ENCODE measurements at places on chromosomes 4 and X. TPM values are rescaled to one million over a fixed set of nuclear protein-coding genes. Genes with fewer than 3 reads are reported as not detected.

Gene FHIP1A
- total RNA-seq: not detected

Gene F8A2
- total RNA-seq: not detected

Gene SPANXB1
- total RNA-seq: not detected

Gene GATA1
- total RNA-seq: not detected

Gene PF4V1
- not detected for total RNA-seq

Gene ANKRD37
- 16.1 TPM for total RNA-seq

Gene HTN3
- not detected for total RNA-seq

Gene DIAPH2
- total RNA-seq: 6.6 TPM

Gene MAGEA10
- not detected for total RNA-seq

Gene MAGEB1
- not detected for total RNA-seq

Gene BCORL1
- 12.6 TPM for total RNA-seq

Gene SRPX
- total RNA-seq: not detected

Gene NLGN3
- 0.67 TPM for total RNA-seq

Gene NDST4
- total RNA-seq: not detected

Gene KIT
- 0.04 TPM for total RNA-seq

Gene NOX1
- not detected for total RNA-seq

Gene GSX2
- total RNA-seq: not detected

Gene NKRF
- total RNA-seq: 30.4 TPM

Gene DUSP21
- total RNA-seq: not detected

Gene VGLL1
- not detected for total RNA-seq

Gene HMGN5
- 2.5 TPM for total RNA-seq

Gene GSPT2
- total RNA-seq: 10.7 TPM

Gene AR
- total RNA-seq: not detected

Data from activated CD8-positive, alpha-beta memory T cell treated with anti-CD3 and anti-CD28 coated beads for 36 hours (primary cell).